ENCODE measurements at places on chromosomes 11 and 22. TPM values are rescaled to one million over a fixed set of nuclear protein-coding genes. Genes with fewer than 3 reads are reported as not detected.

DNA sequence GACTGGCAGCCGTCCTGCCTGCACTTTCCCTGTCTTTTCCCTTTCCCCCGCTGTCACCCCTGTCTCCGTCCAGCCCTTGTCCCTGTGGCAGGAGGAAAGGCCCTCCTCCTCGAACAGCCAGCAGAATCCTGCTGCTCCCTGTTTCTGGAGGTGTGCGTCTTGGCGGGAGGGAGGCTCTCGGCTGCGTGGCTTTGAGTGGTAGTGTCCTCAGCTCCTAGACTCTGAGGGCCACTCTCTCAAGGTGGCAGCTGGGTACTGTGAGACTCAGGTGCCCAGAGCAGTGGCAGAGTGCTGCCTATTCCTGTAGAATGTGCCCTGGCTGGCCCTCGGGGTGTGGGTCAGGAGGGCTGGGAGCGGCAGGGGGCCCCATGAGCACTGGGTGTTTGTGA is 9.1 kb upstream of the RANBP1 start:
- DNase-seq, result peak; percentile 45

DNA sequence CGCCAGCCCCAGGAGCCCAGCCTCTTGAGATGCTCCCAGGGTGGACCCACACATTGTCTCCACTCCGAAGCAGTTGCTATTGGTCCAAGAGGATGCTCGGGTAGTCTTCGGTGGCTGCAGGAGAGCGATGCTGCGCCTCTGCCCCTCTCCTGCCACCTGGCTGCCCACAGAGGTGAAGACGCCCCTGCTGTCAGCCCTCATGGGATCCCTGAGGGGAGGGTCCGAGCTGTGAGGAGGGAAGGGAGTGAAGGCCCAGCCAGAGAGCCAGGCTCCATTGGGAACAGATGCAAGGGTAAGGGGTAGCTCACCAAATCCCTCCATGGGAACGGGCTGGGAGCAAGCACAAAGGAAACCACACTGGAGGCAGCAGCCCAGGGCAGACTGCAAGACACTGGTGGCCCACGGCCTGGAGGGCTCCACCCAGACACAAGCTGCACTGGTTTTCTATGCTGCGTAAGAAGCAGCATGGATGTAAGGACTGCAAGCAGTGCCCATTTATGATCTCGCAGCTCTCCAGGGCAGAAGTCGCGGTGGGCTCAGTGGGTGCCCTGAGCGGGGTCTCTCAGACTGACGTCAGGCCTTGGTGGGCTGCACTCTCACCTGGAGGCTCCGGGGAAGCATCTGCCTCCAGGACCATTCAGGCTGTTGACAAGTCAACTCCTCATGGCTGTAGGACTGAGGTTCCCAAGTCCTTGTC is 15.7 kb downstream of the TSPAN32 start:
- DNase-seq, result peak; percentile 23

DNA sequence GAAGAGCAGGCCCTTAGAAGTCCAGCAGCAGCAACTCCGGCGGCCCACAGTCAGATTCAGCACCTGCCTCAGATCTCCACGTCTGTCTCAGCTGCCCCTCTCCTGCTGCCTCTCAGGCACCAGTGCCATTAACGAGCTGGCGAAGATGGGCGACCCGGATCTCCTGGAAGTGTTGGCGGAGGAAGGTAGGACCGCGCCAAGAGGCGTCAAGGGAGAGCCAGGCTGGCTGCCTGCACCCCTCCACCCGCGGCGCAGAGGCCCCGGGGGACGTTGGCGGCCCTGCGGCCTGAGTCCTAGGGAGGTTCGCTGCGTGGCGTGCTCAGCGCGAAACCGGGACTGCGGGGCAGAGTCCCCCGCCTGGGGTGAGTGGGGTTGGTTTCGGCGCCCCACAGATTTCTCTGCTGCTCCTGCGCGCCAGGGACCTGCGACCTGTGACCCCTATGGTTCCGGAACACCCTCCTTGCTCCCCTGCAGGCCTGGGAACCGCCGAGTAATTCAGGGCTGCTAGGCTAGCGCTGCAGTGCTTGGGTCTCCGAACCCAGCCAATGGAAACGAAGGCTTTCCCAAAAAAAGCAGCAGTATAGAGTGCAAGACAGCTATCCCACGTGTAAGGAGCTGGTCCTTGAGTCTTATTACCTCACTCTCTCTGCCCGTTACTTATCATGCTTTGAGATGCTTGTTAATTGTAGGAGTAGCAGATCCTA is 615 bp downstream of the ANO5 start:
- peak; percentile 74 for DNase-seq

GRCh38 chr11:61499816-61500491 is 8.6 kb upstream of the LRRC10B start:
- no peak for DNase-seq

DNA sequence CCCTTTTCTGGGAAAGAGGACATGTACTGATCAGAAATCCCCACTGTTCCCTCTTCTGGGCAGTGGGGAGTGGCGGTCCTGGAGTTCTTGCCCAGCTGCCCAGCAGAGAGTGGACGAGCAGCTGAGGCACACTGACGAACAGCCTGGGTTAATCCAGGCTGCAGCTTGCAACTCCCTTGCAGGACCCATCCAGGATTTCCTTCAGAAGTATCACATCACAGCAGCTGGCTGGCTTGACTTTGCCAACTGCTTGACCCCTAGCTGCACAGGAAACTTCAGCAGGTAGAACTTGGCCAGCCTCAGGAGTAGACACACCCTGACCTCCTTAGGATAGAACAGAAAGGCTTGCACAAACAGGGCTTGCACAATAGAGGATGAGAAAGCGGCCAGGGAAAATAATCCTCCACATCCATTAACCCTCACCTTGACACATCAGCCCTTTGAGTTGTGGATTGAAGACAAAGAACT is 27.9 kb upstream of the FZD4 start:
- no peak for DNase-seq

GRCh38 chr11:114243461-114244372 is 52.5 kb upstream of the NNMT start:
- DNase-seq, result no peak

GRCh38 chr11:83641511-83641910 is 355.3 kb upstream of the CCDC90B start:
- no peak for DNase-seq

GRCh38 chr11:120064341-120064740 is 73.6 kb downstream of the TRIM29 start:
- no peak for DNase-seq

GRCh38 chr11:81570669-81571068 is 1163.0 kb downstream of the FAM181B start:
- no peak for DNase-seq

DNA sequence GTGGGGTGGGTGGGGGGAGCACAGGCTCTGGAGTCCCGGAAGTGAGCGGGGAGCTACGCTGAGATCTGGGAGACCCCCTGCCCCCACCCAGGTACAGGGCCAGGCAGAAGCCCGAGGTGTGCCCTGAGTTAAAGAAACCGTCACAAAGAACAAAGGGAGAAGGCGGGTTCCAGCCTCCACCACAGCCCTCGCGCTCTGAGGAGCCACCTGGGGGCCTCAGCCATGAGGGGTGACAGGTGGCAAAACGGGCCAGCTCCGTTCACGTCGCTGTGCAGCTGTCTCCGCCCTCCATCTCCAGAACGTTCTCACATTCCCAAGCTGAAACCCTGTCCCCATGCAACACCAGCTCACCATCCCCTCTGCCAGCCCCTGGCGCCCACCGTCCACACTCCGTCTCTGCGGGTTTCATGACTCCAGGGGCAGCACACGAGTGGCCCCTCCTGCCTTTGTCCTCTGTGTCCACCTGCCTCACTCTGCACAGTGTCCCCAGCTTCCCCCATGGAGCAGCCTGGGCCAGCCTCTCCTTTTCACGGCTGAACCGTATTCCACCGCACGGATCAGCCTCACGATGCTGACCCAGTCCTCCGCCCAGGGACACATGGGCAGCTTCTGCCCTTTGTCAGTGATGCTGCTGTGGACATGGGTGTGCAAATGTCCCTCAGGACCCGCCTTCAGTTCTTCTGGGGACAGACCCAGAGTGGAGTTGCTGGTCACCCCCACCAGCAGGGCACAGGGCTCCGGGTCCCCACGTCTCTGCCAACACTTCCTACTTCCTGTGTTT is 1.7 kb upstream of the MUC5B start:
- peak; percentile 54 for DNase-seq

- DNase-seq, result no peak
Observed at GRCh38 chr11:32456864-32457263, 21.5 kb upstream of the WT1 start.

- no peak for DNase-seq
Observed at GRCh38 chr11:106186630-106187029, 109.2 kb downstream of the AASDHPPT start.

Gene OTOG
- not detected for polyA plus RNA-seq

Gene KCNJ1
- polyA plus RNA-seq, result 355 TPM

Gene ANO9
- 11.3 TPM for polyA plus RNA-seq

Gene RFPL1
- not detected for polyA plus RNA-seq

Gene FAT3
- 0.09 TPM for polyA plus RNA-seq

Gene DAGLA
- 1.4 TPM for polyA plus RNA-seq

Measured in kidney (tissue), 22 donors.